ENCODE measurements at places on chromosomes 2 and 18.

DNA sequence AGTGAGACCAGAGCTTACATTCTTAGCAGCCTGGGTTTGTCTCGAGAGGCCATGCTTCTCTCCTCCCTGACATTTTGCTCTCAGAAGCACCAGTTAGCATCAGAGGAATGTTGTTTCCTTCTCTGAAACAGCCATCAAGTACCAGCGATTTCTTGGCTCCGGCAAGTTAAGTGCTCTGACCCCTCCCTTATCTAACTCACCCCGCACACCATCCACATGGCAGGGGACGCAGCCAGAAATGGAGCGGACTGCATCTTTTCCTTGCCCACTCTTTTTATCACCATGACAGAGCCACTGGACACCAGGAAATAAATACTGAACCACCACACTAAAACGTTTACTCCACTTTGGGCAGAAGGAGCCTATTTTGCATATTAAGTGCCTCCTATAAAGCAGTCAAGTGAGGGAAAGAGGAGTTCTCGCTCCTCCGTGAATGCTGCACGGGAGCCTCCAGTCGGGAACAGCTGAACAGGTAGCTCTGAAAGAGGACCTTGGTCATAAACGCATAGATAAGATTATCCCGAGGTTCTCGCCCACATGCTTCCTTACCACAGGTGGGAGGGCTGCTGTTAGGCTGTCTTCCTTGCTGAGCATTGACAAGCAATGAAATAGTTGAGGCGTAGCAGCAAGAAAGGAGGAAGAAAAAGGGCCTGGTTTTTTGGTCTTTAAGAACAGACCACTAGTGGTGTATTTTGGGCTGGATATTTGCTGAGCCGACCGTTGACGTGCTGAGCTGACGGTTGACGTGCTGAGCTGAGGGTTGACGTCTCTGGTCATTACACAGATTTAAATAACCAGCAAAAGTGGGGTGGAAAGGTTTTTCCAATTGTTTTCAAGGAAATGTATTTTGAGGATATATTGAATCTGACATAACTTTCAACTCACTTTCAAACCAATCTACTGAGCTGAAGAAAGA lies 71.4 kb upstream of the ITGB6 start:
- H3K27me3 ChIP-seq = no peaks in the 10 kb centered on the region
- H3K36me3 ChIP-seq = peaks cover 17% of the 10 kb centered on the region
- DNase-seq = no peak
- H3K4me3 ChIP-seq = no peak overlapping the region
- no peak overlapping the region for H3K27ac ChIP-seq
- H3K4me1 ChIP-seq = peaks cover 5% of the 10 kb centered on the region

DNA sequence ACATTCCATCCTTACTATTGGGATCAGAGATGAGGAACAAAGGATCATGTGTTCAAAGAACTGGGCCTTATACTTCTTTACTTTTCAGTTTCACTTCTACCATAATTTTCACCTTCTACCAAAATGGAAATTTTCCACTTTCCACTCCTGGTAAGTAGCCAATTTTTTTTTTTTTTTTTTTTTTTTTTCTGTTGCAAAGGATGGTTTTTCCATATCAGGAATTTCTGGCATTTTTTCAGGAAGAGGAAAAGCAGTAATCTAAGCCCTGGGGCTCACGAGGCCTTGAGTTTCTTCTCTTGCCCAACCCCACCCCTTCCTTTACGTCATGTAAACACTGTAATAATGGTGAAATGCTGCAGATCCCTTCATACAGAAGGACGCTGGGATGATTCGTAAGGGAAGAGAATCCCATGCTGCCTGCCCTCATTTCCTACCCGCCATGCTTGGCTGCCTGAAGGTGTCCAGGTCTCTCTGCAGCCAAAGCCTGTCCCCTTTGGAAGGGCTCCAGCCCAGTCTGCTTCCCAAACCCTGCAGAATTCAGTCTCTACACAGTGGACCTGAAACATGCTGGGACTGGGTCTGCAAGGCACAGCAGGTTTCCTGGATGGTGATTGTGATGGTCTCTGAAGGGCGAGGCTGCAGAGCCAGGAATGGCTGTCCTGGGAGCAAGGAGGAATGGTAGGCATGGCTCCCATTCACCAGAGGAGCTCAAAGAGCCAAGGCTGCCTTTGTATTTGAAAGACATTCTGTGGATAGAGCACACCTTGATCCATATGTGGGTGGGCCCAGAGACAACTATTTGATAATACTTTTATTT lies 57.0 kb downstream of the EFR3B start:
- no peak overlapping the region for H3K4me3 ChIP-seq
- no peak overlapping the region for H3K27ac ChIP-seq
- H3K4me1 ChIP-seq = no peaks in the 10 kb centered on the region
- no peak for DNase-seq
- no peaks in the 10 kb centered on the region for H3K27me3 ChIP-seq

GRCh38 chr2:207257251-207258250 lies 91.8 kb upstream of the KLF7 start:
- no peak for DNase-seq
- H3K27ac ChIP-seq = no peak overlapping the region
- no peaks in the 10 kb centered on the region for H3K36me3 ChIP-seq
- H3K27me3 ChIP-seq = no peaks in the 10 kb centered on the region

- no peak for DNase-seq
- no peaks in the 10 kb centered on the region for H3K4me1 ChIP-seq
- no peak overlapping the region for H3K4me3 ChIP-seq
- H3K36me3 ChIP-seq = no peaks in the 10 kb centered on the region
- H3K27ac ChIP-seq = no peak overlapping the region
Observed at GRCh38 chr18:49690312-49690711, 123.0 kb downstream of the ACAA2 start.

DNA sequence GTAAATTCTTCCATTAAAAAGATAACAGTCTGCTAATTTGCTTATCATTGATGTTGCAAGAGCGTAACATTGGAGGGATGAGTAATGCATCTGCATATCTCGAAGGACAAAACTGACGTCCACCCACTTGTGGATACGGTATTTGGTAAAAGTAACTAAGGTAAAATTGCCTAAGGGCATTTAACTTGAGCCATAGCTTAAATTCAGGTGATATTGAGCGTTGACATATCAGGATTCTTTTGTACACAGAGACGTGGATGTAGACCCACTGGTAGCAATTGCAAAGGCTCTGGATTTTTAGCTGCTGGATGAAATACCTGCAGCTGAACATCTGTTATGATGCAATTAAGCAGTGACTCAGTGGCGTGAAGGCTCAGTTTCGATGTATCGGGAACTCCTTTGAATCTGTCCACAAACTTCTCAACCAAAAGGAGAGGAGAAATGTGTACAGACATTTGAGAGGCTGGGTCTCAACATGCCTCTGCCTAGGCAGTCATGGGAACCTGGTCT lies 119.3 kb downstream of the SPTBN1 start:
- H3K27me3 ChIP-seq = no peaks in the 10 kb centered on the region
- no peaks in the 10 kb centered on the region for H3K36me3 ChIP-seq
- H3K27ac ChIP-seq = peak overlapping the region; percentile 95
- H3K4me3 ChIP-seq = peak overlapping the region; percentile 58
- peaks cover 94% of the 10 kb centered on the region for H3K4me1 ChIP-seq
- no peak for DNase-seq

- H3K27me3 ChIP-seq = no peaks in the 10 kb centered on the region
- H3K36me3 ChIP-seq = no peaks in the 10 kb centered on the region
- no peaks in the 10 kb centered on the region for H3K4me1 ChIP-seq
- H3K4me3 ChIP-seq = no peak overlapping the region
- no peak for DNase-seq
Observed at GRCh38 chr2:44275927-44276303, 635 bp downstream of the SLC3A1 start.

GRCh38 chr2:203446071-203446481 lies 89.0 kb downstream of the RAPH1 start:
- H3K36me3 ChIP-seq = no peaks in the 10 kb centered on the region
- no peak overlapping the region for H3K27ac ChIP-seq
- no peak for DNase-seq
- no peaks in the 10 kb centered on the region for H3K4me1 ChIP-seq
- H3K4me3 ChIP-seq = no peak overlapping the region

GRCh38 chr2:86035376-86035882 lies 70.3 kb downstream of the POLR1A start:
- peak; percentile 21 for DNase-seq
- peak overlapping the region; percentile 88 for H3K27ac ChIP-seq
- H3K4me3 ChIP-seq = peak overlapping the region; percentile 48
- no peaks in the 10 kb centered on the region for H3K27me3 ChIP-seq

GRCh38 chr18:54672109-54672508 lies 81.1 kb downstream of the DYNAP start:
- H3K36me3 ChIP-seq = no peaks in the 10 kb centered on the region
- no peaks in the 10 kb centered on the region for H3K4me1 ChIP-seq
- no peak overlapping the region for H3K4me3 ChIP-seq
- no peaks in the 10 kb centered on the region for H3K27me3 ChIP-seq

- peaks cover 9% of the 10 kb centered on the region for H3K36me3 ChIP-seq
- no peak overlapping the region for H3K27ac ChIP-seq
- no peaks in the 10 kb centered on the region for H3K4me1 ChIP-seq
- H3K27me3 ChIP-seq = no peaks in the 10 kb centered on the region
- DNase-seq = peak; percentile 8
Observed at GRCh38 chr2:105294844-105295481, 34.6 kb downstream of the TGFBRAP1 start.

- no peak overlapping the region for H3K4me3 ChIP-seq
- H3K36me3 ChIP-seq = no peaks in the 10 kb centered on the region
- no peaks in the 10 kb centered on the region for H3K27me3 ChIP-seq
- no peak for DNase-seq
Observed at GRCh38 chr18:53458268-53458667, 766.2 kb downstream of the MBD2 start.

DNA sequence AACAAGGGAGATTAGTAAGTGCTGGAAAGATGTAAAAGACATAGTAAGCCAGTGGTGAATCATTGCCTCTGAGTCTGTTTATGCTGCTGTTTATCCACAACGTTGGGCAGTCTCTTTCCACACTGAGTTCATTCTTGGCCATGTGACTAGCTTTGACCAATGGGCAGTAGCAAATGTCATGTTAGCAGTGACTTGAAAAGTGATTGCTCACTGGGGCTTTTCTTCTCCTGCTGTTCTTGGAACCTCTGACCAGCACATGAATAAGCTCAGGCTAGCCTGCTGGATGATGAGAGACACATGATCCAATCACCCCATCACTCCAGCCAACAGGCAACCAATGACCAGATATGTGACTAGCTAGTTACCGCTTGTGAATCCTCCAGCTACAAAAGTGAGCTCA lies 360.4 kb downstream of the SLC4A3 start:
- H3K27me3 ChIP-seq = no peaks in the 10 kb centered on the region
- no peak overlapping the region for H3K27ac ChIP-seq
- H3K4me3 ChIP-seq = no peak overlapping the region
- no peak for DNase-seq
- no peaks in the 10 kb centered on the region for H3K4me1 ChIP-seq

GRCh38 chr2:222919841-222920526 lies 59.1 kb downstream of the ACSL3 start:
- DNase-seq = no peak
- peaks cover 13% of the 10 kb centered on the region for H3K36me3 ChIP-seq
- no peak overlapping the region for H3K4me3 ChIP-seq

DNA sequence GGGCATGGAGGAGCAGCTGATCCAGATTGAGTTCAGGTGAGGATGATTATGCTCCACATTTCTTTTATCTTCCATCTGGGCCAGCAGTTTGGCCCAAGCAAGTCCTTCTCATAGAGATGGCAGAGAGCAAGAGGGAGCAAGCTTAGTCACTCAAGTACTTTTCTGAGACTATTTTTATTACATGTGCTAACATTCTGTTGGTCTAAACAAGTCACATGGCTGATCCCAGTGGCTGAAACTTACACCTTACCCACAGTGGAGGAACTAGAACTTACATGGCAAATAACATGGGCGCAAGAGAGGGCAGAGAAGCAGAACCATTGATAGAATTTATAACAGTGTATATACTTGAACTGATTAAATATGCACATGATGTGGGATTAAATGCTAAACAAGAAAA lies 105.7 kb downstream of the KYNU start:
- no peak overlapping the region for H3K27ac ChIP-seq
- H3K4me3 ChIP-seq = no peak overlapping the region
- no peaks in the 10 kb centered on the region for H3K27me3 ChIP-seq
- H3K36me3 ChIP-seq = no peaks in the 10 kb centered on the region

GRCh38 chr2:190410166-190410565 lies 2.0 kb downstream of the MFSD6 start:
- no peak for DNase-seq
- H3K4me3 ChIP-seq = no peak overlapping the region
- peaks cover 4% of the 10 kb centered on the region for H3K36me3 ChIP-seq

- no peaks in the 10 kb centered on the region for H3K27me3 ChIP-seq
- H3K4me1 ChIP-seq = no peaks in the 10 kb centered on the region
- DNase-seq = no peak
- H3K27ac ChIP-seq = no peak overlapping the region
- H3K4me3 ChIP-seq = no peak overlapping the region
Observed at GRCh38 chr2:216560838-216561270, 62.2 kb downstream of the RPL37A start.

DNA sequence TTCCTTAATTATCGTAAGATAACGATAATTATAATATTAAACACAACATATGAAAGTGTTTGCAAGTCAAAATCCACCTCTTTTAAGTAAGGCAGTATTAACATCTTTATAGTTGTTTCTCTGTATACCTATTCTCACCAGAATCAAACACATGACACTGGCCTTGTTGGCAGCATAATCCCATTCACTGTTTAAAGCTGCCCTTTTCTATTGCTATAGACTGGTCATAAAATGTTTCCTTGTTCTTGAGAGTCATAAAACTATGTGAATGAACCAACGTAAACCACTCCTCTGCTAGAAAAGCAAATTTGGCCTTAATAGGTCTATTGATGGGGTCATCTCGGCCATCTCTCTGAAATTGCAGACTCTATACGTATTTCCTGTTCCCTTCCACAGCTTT lies 293.1 kb downstream of the SLC8A1 start:
- H3K27ac ChIP-seq = no peak overlapping the region
- H3K4me3 ChIP-seq = no peak overlapping the region
- no peak for DNase-seq
- no peaks in the 10 kb centered on the region for H3K4me1 ChIP-seq

DNA sequence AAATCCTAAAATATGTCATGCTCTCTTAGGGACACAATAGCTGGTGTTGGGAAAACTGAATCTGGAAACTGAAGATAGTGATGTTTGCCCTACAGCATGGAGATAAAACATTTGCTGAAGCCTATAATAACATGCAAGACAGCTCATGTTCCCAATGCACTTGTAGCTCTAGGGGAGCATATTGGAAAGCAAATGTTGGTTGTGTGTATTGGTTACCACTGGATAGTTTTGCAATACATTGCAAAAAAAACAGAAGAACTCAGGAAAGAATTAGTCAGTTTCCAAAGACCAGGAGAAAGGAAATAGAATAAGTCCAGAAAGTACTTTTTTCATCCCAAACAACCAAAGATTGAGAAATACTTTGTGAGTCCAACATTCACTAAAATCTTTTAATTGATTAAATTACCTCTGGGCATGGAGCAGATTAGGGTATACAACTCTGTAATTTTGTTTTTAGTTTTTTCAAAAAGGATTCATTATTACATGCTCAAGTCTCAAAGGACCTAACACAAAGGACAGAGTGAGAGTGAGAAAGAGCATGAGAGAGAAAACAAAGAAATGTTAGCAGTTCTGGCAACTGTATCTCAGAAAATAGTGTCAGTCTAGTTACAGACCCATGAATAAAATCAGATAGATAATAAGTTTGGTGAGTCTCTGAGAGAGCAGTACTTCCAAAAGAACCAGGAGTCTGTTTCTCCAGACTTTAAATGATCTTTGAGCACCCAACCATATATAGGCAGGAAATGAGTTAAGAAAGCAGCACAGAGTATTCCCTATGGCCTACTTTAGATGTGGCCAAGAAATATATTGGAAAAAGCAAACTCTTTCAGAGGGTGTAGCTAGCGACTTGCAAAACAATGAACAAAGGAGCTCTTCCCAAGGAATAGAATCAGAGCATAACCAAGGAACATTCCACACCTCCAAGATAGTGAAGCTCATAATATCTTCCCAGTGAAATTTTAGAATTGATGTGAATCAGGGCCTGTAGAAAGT lies 36.6 kb upstream of the COL3A1 start:
- no peaks in the 10 kb centered on the region for H3K36me3 ChIP-seq
- no peak for DNase-seq
- no peaks in the 10 kb centered on the region for H3K27me3 ChIP-seq

Measured in naive thymus-derived CD4-positive, alpha-beta T cell (primary cell).